ENCODE measurements at places on chromosomes 5 and 9. TPM values are rescaled to one million over a fixed set of nuclear protein-coding genes. Genes with fewer than 3 reads are reported as not detected.

- no peak for DNase-seq
Measured at GRCh38 chr9:110284211-110284844, 28.0 kb upstream of the TXN start.

TERT gene
- total RNA-seq = 8.5 TPM

- no peak for DNase-seq
Measured at GRCh38 chr5:123170816-123171215, 81.8 kb downstream of the PRDM6 start.

ADCY2 gene
- not detected for total RNA-seq

DNA sequence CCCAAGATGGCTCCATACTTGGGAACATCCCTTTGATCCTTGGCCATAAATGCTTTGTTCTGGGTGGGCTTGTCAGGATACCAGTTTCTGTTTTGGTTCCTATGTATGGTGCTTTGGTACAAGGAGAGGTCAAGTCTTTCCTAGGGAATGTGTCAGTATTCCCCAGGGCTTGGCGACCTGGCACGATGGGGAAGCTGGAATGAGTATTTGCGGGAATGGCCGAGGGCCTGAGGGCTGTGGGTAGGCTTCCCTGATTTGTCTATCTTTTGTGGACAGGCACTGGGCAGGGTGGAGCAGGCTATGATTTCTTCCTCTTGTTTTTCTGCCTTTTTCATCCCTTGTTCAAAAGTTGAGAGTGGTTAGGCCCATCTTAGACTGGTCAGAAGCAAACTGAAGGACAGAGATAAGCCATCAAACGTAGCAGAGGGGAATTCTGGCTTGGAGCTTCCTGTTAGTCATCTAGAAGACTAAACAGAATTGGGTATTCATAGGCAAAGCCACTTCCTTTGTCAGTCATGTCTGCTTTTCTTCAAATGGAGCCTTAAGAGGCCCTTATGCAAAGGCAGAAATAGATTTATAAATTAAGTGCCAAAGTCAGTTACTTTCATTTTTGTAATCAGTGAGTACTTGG, 13.7 kb downstream of the DOCK2 start:
- DNase-seq = peak; percentile 39
